ENCODE measurements at places on chromosomes 2 and 18.

DNA sequence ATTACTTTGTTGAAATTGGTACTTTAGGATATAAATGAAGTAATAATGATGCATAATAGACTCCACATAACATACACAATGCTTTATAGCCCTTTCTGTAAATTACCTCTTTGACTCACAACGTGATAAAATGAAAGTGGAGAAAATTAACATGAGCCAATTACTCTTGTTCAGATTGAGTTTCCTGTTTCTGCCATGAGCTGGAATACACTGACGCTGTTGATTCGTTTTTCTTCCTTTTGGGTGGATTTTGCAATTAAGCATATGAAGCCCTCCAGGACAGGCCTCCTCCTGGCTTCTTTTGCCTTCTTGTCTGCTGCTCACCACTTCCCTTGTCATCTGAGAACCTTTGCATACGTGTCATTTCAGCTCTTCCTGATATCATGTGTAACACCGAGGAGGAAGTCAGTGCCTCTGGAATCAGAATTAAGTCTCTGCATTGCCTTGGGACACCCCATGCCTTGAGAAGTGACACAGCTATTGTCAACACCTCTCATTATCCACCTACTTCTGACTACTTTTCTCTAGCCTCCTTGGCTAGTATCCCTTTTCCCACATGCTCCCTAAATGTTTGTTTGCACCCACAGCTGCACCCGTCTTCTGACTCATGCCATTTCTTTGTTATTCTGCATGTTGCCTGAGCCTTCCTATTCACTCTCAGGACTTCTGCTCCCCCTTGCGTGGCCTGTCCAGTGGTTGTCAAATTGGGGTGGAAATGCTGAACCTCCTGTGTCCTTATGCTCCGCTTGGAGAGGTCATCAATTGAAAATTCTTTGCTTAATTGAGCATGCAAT is 134.1 kb downstream of the FMNL2 start:
- no peak for DNase-seq

DNA sequence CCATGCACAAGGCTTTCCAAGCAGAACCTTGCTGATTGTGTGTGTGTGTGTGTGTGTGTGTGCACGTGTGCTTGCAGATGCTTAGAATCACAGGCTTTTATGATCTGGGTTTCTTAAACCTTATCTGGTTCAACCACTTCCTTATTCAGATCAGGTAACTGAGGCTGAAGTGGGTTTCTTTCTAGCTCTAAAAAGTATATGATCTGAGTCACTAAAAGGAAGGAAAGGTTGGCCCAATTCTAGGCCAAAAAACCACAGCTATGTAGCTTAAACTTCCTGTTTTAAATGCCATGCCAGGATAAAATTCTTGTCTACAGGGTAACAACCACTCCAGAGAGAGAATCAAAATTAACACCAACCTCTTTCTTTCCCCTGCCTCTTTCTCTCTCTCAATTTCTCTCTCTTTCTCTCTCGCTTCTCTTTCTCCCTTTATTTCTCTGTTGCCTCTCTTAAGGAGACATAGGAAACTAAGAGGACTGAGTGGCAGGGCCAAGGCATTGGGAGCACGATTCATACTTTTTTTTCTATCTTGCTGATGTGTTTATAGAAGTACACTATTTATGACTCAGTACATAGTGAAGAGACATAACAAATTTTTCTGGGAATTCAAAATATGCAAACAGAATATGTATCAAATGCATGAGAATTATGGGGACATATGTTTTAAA is 140.3 kb downstream of the TRIB2 start:
- DNase-seq, result no peak

- DNase-seq, result no peak
Observed at GRCh38 chr18:62420151-62420512, 95.0 kb downstream of the TNFRSF11A start.

DNA sequence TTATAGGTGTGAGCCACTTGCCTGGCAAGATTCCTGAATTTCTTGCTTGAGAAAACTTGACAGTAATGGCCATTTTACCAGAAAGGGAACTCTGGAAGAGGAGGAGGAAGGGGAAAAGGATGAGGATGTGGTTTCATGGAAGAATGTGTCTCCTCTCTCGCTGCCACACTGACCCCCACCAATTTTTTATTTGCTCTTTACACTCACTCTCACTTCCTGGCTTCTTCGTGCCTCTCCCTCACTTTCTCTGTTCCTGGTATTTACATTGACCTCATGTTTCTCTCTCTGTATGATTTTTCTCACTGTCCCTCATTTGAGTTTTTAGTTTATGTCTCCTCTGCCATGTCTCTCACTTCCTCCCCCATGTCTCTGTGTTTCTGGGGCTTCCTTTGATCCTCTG is 134.5 kb upstream of the CAB39 start:
- no peak for DNase-seq

- DNase-seq, result no peak
Observed at GRCh38 chr18:23998018-23998417, 16.5 kb upstream of the TTC39C start.

DNA sequence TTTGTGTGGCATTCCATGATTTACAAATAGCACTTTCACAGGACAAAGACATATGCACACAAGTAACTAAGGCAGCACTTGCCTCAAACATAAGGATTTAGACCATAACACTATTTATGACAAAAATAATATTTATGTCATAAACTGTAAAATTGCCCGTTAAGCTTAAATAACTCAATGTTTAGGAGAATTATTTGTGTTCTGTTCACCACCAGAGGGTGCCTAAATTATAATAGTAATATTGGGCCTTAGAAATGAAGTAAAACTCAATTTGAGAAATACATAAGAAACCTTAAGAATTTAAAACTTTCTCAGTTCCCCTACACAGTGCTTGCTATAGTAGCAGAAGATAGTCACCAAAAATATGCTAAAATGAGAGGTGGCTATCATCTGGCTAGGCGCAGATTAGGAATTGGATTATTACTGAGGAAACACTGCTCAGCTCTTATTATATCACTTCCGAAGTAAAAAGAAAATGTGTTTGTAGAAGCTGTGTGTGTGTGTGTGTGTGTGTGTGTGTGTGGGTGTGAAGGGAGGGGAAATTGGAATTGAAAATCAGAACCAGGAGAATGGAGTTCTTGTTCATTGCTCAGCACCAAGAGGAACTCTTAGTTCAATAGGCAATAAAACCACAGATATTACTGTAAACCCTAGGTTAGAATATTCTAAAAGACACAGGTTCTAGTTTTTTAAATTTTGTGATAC is 4.9 kb upstream of the CHN1 start:
- no peak for DNase-seq

Measured in NAMALWA (cell line).